ENCODE measurements at places on chromosomes 12 and 14. TPM values are rescaled to one million over a fixed set of nuclear protein-coding genes. Genes with fewer than 3 reads are reported as not detected.

SLC39A2 gene
- not detected for total RNA-seq

DNAJC22 gene
- not detected for total RNA-seq

DNA sequence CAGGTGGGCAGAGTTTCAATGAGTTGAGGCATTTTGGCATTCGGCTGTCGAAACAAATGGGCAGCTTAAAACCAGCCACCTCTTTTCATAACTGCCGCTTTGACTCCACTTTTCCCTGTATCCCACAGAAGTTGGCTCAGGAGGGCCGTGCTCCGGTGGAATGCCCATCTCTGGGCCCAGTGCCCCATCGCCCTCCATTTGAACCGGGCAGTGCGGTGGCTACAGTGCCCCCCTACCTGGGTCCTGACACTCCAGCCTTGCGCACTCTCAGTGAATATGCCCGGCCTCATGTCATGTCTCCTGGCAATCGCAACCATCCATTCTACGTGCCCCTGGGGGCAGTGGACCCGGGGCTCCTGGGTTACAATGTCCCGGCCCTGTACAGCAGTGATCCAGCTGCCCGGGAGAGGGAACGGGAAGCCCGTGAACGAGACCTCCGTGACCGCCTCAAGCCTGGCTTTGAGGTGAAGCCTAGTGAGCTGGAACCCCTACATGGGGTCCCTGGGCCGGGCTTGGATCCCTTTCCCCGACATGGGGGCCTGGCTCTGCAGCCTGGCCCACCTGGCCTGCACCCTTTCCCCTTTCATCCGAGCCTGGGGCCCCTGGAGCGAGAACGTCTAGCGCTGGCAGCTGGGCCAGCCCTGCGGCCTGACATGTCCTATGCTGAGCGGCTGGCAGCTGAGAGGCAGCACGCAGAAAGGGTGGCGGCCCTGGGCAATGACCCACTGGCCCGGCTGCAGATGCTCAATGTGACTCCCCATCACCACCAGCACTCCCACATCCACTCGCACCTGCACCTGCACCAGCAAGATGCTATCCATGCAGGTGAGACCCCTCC lies 5.0 kb upstream of the RNU7-1 start:
- H3K27ac ChIP-seq, result peak overlapping the region; percentile 92
- peaks cover 63% of the 10 kb centered on the region for H3K36me3 ChIP-seq
- no peaks in the 10 kb centered on the region for H3K27me3 ChIP-seq

DNA sequence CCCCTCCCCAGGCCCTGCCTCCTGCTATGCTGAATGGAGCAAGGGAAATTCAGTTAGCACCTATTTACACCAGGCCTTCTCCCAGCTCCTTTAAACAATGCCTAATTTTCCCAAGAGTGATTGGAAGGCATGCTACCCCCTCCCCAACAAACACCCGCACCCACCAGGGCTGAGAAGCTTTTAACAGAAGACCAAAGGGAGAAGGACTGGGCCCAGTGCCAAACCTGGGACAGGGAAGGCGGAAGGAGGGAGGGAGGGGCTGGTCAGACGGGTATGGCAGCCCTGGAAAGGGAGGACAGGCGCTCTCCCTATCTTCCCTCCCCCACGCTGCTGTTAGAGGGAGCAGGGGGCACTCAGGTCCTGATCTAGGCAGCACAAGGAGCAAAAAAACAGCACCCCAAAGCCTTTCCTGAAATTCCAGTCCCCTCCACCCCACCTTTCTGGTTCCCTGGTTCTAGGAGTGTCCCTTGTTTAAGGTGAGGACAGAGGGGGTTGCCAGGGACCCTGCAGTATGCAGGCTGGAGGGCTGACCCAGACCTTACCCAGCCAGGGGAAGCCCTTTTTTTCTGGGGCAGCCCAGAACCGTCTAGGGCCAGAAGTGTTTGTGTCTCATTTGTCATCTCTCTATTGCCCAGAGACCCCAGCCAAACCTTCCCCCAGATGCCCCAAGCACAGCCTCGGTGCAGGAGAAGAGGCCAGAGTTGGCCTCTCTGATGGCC lies 2.4 kb upstream of the KRT8 start:
- no peaks in the 10 kb centered on the region for H3K27me3 ChIP-seq
- no peak overlapping the region for H3K4me3 ChIP-seq
- peak overlapping the region; percentile 90 for H3K27ac ChIP-seq
- peaks cover 43% of the 10 kb centered on the region for H3K4me1 ChIP-seq
- DNase-seq, result no peak
- no peaks in the 10 kb centered on the region for H3K36me3 ChIP-seq

KRT78 gene
- total RNA-seq, result not detected

OTX2 gene
- not detected for total RNA-seq

- H3K36me3 ChIP-seq, result no peaks in the 10 kb centered on the region
- H3K27me3 ChIP-seq, result no peaks in the 10 kb centered on the region
- peaks cover 5% of the 10 kb centered on the region for H3K4me1 ChIP-seq
- H3K4me3 ChIP-seq, result no peak overlapping the region
- no peak for DNase-seq
Measured at GRCh38 chr14:74459289-74459946, 33.4 kb upstream of the SYNDIG1L start.

IGFBP6 gene
- 1,141 TPM for total RNA-seq

DNA sequence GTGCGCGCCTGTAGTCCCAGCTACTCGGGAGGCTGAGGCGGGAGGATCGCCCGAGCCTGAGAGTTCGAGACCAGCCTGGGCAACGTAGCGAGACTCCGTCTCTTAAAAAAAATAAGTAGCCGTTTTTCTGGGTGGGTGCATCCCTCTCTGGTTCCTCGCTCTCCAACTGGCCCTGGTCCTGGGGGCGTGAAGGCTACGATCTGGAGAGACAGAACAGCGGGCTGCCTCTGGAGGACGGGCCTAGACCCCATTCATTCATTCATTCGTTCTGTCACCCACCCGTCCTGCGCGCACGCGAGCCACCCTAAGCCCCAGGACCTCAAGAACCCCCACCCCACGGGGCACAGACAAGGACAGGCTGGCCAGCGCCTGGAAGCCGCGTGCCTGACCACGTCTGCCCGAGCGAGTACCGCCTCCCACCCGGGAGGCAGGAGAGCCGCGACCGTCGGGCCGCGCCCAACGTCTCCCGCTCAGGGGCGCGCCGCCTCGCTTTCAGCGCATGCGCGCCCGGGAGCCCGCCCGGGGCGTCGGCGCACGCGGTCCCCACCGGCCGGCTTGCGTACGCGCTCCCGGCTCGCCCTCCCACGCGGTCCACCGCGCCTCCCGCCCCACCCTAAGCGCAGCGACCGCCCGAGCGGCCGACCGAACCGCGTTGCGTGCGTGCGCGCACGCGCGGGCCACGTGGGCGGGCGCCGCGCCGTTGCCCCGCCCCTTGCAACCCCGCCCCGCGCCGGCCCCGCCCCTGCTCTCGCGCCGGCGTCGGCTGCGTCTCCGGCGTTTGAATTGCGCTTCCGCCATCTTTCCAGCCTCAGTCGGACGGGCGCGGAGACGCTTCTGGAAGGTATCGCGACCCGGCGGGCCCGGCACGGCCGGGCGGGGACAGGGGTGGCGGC lies at the start of gene RAN:
RAN (plus strand) TSS at position 781 of the 893 bp plus-strand sequence. CDS start 528 bp downstream, outside the sequence.
- peak; percentile 94 for DNase-seq
- peaks cover 37% of the 10 kb centered on the region for H3K36me3 ChIP-seq
- H3K4me3 ChIP-seq, result peak within 1 kb of the TSS; percentile 97
- H3K27me3 ChIP-seq, result no peaks in the 10 kb centered on the region

DNA sequence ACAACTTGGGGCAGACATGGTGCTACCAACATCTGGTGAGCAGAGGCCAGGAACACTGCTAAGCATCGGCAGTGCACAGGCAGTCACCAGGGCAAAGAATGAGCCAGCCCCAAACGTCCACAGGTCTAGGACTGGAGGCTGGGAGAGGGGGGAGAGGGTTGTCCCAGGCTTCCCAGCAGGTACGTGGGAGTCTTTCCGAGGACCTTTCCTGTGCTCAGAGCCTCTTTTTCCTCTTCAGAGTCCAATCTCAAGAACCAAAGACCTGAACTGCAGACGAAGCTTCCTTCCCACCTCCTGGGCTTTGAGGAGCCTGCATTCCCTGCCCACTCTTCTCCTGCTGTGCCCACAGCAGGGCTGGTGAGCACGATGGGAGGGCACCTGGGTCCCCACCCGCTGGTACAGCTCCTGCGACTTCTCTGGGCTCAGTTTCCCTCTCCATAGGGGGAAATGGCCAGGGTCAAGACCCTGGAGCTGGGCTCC lies 48.7 kb downstream of the DLK1 start:
- no peak overlapping the region for H3K4me3 ChIP-seq
- H3K36me3 ChIP-seq, result no peaks in the 10 kb centered on the region
- no peak for DNase-seq
- H3K27me3 ChIP-seq, result no peaks in the 10 kb centered on the region
- H3K27ac ChIP-seq, result no peak overlapping the region
- H3K4me1 ChIP-seq, result no peaks in the 10 kb centered on the region

DNA sequence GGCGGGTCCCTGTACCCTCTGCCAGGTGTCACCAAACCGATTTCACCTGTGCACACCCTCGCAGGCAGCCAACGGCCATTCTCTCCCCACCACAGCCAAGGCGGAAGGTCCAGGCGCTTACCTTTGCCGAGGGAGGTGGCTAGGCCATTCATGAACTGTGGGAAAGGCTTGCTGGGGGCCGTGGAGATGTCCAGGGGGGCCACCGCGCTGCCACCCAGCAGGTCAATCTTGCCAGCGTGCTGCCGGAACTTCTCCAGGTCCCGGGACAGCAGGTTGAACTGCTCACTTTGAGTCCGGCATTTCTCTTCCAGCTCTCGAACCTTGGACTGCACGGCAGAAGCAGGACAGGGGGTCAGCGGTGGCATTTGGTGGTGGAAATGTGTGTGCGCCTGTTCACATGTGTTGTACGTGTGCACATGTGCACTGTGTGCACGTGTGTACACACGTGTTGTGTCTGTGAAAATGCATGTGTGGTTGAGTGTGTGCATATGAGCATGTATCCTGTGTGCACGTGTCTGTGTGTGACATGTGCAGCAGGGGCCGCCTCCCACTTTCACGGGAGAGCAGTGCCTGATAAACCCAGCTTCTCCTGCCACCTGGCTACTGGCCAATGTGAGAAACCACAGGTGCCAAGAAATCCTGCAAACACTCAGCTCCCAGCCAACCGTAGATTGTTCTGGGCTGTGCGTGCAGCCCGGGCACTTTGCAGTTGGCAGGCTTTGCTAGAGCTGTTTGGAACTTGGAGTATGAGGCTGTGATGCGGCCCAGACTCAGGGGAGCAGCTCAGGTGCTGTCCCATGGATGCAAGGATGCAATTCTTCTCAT lies 118.9 kb downstream of the PIWIL1 start:
- no peak for DNase-seq
- H3K27me3 ChIP-seq, result no peaks in the 10 kb centered on the region
- H3K36me3 ChIP-seq, result no peaks in the 10 kb centered on the region
- H3K4me1 ChIP-seq, result no peaks in the 10 kb centered on the region

RGS6 gene
- total RNA-seq, result 2.1 TPM

GRCh38 chr14:61973981-61974380 lies 211.8 kb downstream of the SNAPC1 start:
- no peak overlapping the region for H3K4me3 ChIP-seq
- H3K27ac ChIP-seq, result no peak overlapping the region
- H3K27me3 ChIP-seq, result no peaks in the 10 kb centered on the region
- DNase-seq, result no peak

DNA sequence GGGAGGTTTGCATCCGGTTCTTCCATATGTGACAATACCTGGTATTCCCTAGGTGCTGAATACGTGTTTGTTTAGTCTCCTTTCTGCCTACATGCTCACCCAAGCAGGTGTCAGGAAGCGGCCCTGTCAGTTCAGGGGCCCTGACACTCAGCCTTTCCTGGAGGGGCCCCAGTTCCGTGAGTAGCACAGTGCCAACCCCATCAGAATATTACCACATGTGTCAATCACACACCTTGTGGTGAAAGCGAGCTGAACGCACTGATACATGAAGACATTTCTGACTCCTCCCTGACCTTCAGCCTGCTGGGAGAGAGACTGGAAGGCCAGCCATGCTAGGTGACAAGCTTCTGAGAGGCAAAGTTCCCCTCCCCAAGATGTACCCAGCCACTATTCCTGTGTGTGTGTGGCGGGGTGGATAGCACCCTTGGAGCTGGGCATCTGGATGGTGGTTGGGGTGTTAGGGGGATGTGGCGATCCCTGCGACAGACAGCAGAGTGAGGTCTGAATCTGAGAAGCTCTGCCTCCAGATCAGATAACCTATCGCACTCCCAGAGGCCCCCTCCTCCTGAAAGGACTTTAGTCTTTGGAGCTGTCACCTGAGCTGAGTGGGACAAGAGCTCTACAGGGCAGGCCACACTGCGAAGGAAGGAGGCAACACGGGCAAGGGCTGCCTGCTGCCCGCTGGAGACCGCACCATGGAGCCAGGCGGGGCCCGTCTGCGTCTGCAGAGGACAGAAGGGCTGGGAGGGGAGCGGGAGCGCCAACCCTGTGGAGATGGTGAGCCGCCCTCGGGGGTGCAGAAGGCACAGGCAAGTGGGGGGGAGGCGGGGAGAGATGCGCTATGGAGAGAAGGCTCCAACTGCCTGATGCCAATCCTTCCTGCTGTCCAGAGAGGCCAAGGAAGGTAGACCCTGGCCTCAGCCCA lies at the start of gene SOAT2:
SOAT2 (plus strand) TSS at position 604 of the 925 bp plus-strand sequence; CDS start at position 696, 92 bp downstream.
- peaks cover 8% of the 10 kb centered on the region for H3K36me3 ChIP-seq
- peaks cover 17% of the 10 kb centered on the region for H3K4me1 ChIP-seq
- no peaks in the 10 kb centered on the region for H3K27me3 ChIP-seq
- no peak for DNase-seq
- H3K4me3 ChIP-seq, result no peak within 1 kb of the TSS

- no peak overlapping the region for H3K4me3 ChIP-seq
- H3K4me1 ChIP-seq, result peaks cover 22% of the 10 kb centered on the region
- DNase-seq, result no peak
- H3K36me3 ChIP-seq, result no peaks in the 10 kb centered on the region
Measured at GRCh38 chr12:27336282-27336653, 3.6 kb downstream of the BMAL2 start.

DNA sequence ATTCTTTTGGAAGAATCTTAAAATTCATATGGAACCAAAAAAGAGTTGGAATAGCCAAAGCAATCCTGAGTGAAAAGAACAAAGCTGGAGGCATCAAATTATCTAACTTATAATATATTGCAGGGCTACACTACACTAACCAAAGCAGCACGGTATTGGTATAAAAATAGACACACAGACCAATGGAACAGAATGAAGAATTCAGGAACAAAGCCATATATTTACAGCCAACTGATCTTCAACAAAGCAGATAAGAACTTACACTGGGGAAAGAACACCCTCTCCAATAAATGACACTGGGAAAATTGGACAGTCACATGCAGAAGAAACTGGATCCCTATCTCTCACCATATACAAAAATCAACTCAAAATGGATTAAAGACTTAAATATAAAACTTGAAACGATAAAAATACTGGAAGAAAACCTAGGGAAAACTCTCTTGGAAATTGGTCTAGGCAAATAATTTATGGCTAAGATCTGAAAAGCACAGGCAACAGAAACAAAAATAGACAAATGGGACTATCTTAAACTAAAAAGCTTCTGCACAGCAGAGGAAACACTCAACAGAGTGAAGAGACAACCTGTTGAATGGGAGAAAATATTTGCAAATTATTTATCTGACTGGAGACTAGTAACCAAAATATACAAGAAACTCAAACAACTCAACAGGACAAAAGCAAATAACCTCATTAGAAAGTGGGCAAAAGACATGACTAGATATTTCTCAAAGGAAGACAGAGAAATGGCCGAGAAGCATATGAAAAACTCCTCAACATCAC lies 286.3 kb downstream of the ITPR2 start:
- H3K27ac ChIP-seq, result no peak overlapping the region
- H3K36me3 ChIP-seq, result no peaks in the 10 kb centered on the region
- no peak for DNase-seq

CEBPE gene
- total RNA-seq, result not detected
